ENCODE measurements at places on chromosomes 3 and 15. TPM values are rescaled to one million over a fixed set of nuclear protein-coding genes. Genes with fewer than 3 reads are reported as not detected.

SNX22 gene
- total RNA-seq = 6.2 TPM

ATP13A4 gene
- total RNA-seq = 262 TPM

DNA sequence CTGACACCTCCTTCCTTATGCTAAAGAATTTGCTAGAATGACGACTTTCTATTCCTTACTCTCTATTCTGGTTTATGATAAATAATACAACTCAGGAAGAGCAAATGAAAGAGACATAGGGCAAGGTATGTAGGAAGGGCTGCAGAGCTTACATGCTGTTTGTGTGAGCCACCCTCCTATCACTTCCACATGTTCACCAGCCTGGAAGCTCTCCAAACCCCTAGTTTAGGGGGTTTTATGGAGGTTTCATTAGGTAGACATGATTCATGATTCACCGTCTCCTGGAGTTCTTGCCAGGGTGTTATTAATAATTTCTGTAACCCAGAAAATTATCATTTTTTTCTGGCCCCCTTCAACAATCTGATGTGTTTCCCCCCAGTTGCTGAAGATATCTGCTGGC lies 172.1 kb upstream of the COL8A1 start:
- H3K27me3 ChIP-seq = no peaks in the 10 kb centered on the region
- H3K4me1 ChIP-seq = no peaks in the 10 kb centered on the region
- H3K27ac ChIP-seq = no peak overlapping the region
- H3K4me3 ChIP-seq = no peak overlapping the region
- DNase-seq = no peak

DNA sequence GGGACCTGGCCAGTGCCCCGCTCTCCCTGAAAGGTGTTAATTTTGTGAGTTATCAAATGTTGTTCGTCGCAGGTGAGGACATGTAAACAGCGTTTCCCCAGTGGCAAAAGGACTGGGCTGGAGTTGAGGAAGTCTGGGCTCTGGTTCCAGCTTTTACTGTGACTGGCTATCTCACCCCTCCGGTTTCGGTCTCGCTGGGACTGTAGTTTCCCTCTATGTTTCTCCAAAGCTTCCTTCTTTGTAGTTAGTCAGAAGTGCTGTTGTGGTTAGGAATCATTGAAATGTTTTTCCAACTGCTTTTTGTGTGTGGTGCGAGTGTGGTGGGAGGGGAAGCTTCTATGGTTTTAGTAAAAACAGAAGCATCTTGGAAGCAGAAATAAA lies 990 bp upstream of the CLDN1 start:
- H3K4me1 ChIP-seq = peaks cover 11% of the 10 kb centered on the region
- DNase-seq = no peak
- peak overlapping the region; percentile 60 for H3K27ac ChIP-seq
- H3K36me3 ChIP-seq = no peaks in the 10 kb centered on the region
- H3K27me3 ChIP-seq = no peaks in the 10 kb centered on the region
- H3K4me3 ChIP-seq = peak overlapping the region; percentile 53

HYAL3 gene
- total RNA-seq = 4.5 TPM

DUOXA2 gene
- total RNA-seq = not detected

DNA sequence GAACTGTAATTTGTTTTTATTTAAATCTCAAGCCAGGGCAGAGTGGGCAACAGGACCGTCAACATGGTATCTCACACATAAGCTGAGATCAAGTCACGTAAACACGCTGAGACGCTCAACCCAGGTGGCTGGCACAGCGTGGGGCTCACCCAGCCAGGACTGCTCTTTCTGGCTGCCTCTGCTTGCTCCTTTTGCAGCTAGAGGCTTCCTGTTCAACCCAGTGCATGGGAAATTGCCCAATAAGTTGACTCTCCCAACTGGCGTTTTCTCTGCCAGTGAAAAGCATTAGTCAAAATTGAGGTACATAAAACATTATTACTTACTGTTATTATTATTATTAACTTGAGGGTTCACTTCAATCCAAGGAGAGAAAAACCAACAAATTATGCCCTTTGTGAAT lies 398.1 kb downstream of the NR2F2 start:
- no peak overlapping the region for H3K4me3 ChIP-seq
- H3K27me3 ChIP-seq = peaks cover 5% of the 10 kb centered on the region
- no peak overlapping the region for H3K27ac ChIP-seq
- DNase-seq = no peak
- no peaks in the 10 kb centered on the region for H3K36me3 ChIP-seq

GRCh38 chr3:45145223-45145622 lies 955 bp downstream of the CDCP1 start:
- peaks cover 14% of the 10 kb centered on the region for H3K27me3 ChIP-seq
- H3K4me1 ChIP-seq = peaks cover 30% of the 10 kb centered on the region
- no peaks in the 10 kb centered on the region for H3K36me3 ChIP-seq
- H3K27ac ChIP-seq = peak overlapping the region; percentile 1

ADAMTSL3 gene
- 11.7 TPM for total RNA-seq

DNA sequence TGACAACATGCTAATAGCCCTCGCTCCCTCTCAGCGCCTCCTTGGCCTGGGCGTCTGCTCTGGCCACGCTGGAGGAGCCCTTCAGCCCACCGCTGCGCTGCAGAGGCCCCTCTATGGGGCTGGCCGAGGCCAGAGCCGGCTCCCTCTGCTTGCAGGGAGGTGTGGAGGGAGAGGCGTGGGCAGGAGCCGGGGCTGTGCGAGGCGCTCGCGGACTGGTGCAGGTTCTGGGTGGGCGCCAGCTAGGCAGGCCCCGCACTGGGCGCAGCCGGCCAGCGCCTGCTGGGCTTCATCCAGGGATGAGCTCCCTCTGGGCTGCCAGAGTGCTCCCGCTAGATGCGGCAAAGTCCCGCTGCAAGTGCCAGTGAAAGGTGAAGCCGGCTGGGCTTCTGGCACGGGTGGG lies 21.0 kb upstream of the DNAJC13 start:
- H3K36me3 ChIP-seq = no peaks in the 10 kb centered on the region
- no peaks in the 10 kb centered on the region for H3K27me3 ChIP-seq
- no peak overlapping the region for H3K4me3 ChIP-seq
- H3K27ac ChIP-seq = no peak overlapping the region
- H3K4me1 ChIP-seq = no peaks in the 10 kb centered on the region

DNA sequence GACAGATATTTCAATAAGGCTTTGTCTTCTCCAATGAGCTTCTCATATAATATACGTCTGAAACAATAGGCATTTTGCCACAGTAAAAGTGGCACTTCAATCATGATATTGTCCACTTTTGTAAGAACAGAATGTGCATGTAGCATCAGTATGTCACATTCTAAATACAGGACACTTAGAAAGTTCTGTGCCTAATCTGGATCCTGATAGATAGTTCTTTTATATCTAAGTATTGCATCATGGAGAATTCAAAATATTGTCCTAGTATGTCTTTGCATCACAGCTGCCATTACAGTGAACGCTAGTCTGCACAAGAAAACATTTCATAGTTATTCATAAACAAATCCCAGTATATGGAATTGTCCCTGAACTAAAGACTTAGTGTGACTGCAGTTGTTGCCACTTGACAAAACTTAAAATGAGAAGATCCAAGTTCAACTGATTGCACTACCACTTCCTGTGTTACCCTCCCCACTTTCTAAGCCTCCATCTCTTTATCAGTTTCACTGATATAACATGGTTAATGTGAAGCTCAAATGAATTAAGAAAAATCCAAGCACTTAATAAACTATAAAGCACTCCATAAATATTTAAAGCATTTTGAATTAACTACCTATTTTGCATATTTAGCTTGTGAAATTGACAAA lies 19.6 kb downstream of the LRRFIP2 start:
- H3K4me3 ChIP-seq = no peak overlapping the region
- no peaks in the 10 kb centered on the region for H3K27me3 ChIP-seq
- peaks cover 12% of the 10 kb centered on the region for H3K36me3 ChIP-seq
- H3K4me1 ChIP-seq = peaks cover under 1% of the 10 kb centered on the region
- no peak overlapping the region for H3K27ac ChIP-seq
- no peak for DNase-seq

GRCh38 chr15:63212050-63213004 lies 22.9 kb downstream of the RAB8B start:
- H3K27me3 ChIP-seq = no peaks in the 10 kb centered on the region
- H3K36me3 ChIP-seq = no peaks in the 10 kb centered on the region
- DNase-seq = no peak
- peaks cover 18% of the 10 kb centered on the region for H3K4me1 ChIP-seq
- H3K4me3 ChIP-seq = no peak overlapping the region

- H3K27ac ChIP-seq = peak overlapping the region; percentile 77
- H3K27me3 ChIP-seq = peaks cover 14% of the 10 kb centered on the region
- peak overlapping the region; percentile 54 for H3K4me3 ChIP-seq
- DNase-seq = peak; percentile 86
These were observed 1.9 kb upstream of the NLGN1 start for GRCh38 chr3:173395412-173396181.

DNA sequence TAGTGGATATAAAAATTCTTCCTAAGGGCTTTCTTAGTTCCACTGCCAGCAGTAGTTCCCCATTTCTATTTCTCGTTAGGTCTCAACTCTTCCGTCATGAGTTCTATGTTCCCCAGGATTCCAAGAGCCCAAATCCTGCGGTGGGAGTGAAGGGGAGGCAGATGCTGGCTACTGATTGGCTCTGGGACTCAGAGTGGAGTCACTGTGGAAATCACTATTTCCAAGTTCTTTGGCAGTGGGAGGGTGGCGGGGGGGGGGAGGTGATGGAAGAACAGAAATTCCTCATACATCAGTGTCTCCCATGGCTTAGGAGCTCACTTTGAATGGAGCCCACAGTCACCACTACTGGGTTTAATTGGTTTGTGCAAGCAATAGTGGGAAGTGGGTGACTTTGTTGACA lies 5.6 kb downstream of the CCR1 start:
- H3K27ac ChIP-seq = peak overlapping the region; percentile 23
- H3K4me1 ChIP-seq = no peaks in the 10 kb centered on the region
- no peaks in the 10 kb centered on the region for H3K27me3 ChIP-seq
- H3K36me3 ChIP-seq = peaks cover 51% of the 10 kb centered on the region

DNA sequence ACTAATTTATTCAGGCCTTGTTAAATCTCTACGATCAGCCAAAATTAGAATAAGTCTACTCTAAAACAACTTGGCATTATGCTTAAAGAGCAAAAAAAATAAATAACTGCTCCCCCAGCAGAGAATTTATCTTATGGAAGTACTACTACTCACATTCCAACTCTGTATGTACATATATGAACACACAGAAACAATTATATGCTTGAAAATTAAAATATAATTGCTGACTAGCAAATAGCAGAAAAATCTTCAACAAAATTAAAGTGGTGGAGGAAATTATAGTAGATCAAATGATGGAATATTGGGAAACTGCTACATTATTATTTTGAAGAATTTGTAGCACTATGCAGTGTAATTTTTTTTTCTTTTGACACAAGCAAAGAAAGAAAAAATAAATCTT lies 580.9 kb downstream of the MECOM start:
- no peak overlapping the region for H3K4me3 ChIP-seq
- H3K36me3 ChIP-seq = no peaks in the 10 kb centered on the region
- DNase-seq = no peak

GRCh38 chr3:127706312-127706711 lies 33.6 kb downstream of the ABTB1 start:
- no peak overlapping the region for H3K27ac ChIP-seq
- H3K27me3 ChIP-seq = no peaks in the 10 kb centered on the region
- no peak overlapping the region for H3K4me3 ChIP-seq
- peak; percentile 29 for DNase-seq
- H3K4me1 ChIP-seq = no peaks in the 10 kb centered on the region

GRCh38 chr15:91238644-91239425 lies 138.8 kb downstream of the SV2B start:
- no peaks in the 10 kb centered on the region for H3K4me1 ChIP-seq
- no peak overlapping the region for H3K27ac ChIP-seq
- no peak for DNase-seq
- no peak overlapping the region for H3K4me3 ChIP-seq

DNA sequence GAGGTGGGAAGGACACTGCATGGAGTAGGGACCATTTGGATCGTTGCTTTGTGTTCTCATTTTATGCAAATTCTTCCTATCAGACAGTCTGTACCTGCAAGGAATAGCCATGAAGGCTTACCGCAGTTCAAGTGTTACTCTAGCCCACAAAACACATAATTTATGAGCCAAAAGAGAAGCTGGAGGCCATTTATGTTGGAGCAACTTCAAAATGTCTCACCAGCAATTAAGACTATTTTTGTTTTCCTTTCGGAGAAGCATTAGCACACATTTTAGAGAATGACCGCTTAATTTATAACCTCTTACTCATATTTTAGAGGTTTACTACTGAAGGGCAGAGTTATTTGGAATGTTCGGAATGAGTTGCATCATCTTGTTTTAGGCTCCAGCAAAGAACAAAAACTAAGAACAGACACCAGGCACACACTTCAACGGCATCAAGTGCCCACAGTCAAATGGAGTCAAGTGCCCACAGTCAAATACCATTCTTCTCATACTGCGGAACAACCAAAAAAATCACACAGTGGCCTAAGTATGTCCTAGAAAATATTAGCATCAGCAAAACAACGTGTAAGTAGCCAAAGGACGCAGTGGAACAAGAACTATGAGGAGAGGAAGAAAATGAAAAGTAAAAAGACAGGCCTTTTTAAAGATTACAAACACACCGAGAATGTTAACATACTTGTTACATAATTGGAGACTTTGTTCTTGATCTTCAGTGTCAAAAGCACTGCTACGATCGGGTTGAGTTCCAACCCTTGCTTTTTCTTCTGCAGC lies 17.5 kb upstream of the GOLGA8J start:
- peak overlapping the region; percentile 58 for H3K27ac ChIP-seq
- H3K4me1 ChIP-seq = peaks cover 3% of the 10 kb centered on the region
- H3K27me3 ChIP-seq = no peaks in the 10 kb centered on the region
- H3K4me3 ChIP-seq = no peak overlapping the region
- DNase-seq = no peak
- no peaks in the 10 kb centered on the region for H3K36me3 ChIP-seq

DNA sequence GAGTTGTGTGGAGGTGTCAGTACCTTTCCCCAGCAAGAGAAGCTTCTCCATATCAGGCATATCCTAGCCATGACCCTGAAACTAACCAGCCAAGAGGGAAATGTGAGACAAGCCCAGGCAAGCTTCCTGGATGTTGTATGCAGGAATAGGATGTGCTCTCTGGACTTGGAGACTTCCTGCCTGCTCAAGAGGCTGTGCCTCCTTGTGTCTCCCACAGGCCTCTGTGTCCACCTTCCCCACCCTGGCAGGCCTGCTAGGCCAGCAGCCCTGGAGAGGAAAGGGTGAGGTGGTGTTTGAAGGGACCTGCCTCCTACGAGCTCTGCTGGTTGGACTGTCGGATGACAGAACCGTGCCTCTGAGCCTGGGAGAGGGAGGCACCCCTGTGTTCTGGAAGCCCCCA lies 2.1 kb upstream of the DYNLT2B start:
- peaks cover 13% of the 10 kb centered on the region for H3K4me1 ChIP-seq
- H3K36me3 ChIP-seq = no peaks in the 10 kb centered on the region
- no peak overlapping the region for H3K27ac ChIP-seq
- no peak overlapping the region for H3K4me3 ChIP-seq
- H3K27me3 ChIP-seq = no peaks in the 10 kb centered on the region

DNA sequence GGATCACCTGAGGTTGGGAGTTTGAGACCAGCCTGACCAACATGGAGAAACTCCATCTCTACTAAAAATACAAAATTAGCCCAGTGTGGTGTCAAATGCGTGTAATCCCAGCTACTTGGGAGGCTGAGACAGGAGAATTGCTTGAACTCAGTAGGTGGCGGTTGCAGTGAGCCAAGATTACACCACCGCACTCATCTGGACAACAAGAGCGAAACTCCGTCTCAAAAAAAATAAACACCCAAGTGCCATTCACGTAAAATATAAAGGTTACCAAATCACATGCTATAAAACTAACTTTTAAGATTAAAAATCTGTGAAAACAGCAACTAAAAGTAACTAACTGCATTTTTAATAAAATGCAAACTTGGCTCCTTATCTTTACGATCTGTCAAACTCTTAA lies 8.9 kb downstream of the TRIM59 start:
- no peaks in the 10 kb centered on the region for H3K27me3 ChIP-seq
- no peak overlapping the region for H3K27ac ChIP-seq
- H3K36me3 ChIP-seq = peaks cover 10% of the 10 kb centered on the region
- DNase-seq = no peak
- H3K4me3 ChIP-seq = no peak overlapping the region
- H3K4me1 ChIP-seq = no peaks in the 10 kb centered on the region

DNAH12 gene
- 4.9 TPM for total RNA-seq

MPI gene
- total RNA-seq = 30.7 TPM

TNNC1 gene
- 30.7 TPM for total RNA-seq

MORC1 gene
- total RNA-seq = not detected

TM4SF4 gene
- 2.0 TPM for total RNA-seq

DUOX1 gene
- 198 TPM for total RNA-seq
